ENCODE measurements at places on chromosomes 5 and 9. TPM values are rescaled to one million over a fixed set of nuclear protein-coding genes. Genes with fewer than 3 reads are reported as not detected.

TMEM215 gene
- total RNA-seq, result 0.82 TPM

ECM2 gene
- 3.3 TPM for total RNA-seq

- no peak for DNase-seq
Observed at GRCh38 chr9:120151806-120152205, 428.2 kb downstream of the CDK5RAP2 start.

DNA sequence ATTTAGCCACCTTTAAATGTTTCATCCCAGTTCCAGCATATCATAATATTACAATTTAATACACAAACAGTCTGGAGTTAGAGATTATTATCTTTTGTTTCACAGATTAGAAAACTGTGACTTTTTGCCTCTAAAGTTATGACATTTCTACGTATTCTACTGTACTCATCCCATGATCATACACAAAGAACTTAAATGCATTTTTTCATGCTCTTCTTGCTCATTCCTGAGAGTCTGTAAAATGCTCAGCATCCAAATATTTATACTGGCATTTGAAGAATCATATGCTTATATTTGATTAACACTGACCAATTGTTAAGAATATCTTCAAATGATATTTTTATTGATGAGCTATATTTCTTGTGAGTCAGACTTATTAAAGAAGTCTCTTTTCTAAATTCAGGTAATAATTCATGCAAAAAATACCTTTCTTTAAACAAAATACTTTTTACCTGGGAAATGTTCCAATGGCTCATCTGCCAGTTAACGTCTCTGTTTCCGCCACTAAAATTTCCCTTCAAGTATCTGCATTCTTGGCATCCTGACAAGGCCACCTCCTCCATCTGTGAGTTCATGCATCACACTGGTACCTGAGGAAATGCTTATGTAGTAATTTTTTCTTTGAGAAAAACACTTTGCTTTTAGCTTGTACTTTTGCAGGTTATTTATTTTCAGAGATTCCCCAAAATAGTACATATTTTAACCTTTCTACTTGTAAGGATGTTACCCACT is 139.6 kb upstream of the RASA1 start:
- no peak for DNase-seq

DNA sequence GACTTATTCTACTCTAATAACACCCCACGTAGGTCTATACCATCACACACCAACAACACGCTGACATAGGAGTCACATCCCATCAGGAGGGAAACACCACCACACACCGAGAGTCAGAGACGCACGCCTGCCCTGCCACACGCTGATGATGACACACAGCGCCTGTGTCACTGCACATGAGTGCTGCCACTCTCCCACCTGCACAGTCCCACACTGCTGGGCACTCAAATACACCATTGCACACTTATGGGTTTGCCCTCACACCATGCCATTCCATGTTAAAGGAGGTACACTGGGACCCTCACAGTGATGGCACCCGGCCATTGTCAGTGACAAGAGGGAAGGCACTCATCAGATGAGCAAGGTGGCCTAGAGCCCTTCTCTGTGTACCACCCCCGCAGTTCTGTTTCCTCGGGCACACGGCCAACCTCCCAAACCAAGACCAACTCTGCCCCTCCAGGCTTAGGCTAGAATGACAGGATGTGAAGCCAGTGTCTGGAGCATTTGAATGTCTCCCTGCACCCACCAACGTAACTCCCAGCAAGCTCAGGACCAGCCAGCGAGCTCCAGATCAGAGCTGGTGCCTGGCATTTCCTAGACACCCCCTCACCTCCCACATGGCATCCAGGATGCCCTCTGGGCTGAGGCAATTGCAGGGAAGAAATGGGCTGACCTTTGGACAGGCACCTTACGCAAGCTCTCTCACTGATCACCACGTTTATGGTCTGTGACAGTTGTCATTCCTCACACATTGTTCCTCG is 3.6 kb upstream of the CPLX2 start:
- no peak for DNase-seq

DNA sequence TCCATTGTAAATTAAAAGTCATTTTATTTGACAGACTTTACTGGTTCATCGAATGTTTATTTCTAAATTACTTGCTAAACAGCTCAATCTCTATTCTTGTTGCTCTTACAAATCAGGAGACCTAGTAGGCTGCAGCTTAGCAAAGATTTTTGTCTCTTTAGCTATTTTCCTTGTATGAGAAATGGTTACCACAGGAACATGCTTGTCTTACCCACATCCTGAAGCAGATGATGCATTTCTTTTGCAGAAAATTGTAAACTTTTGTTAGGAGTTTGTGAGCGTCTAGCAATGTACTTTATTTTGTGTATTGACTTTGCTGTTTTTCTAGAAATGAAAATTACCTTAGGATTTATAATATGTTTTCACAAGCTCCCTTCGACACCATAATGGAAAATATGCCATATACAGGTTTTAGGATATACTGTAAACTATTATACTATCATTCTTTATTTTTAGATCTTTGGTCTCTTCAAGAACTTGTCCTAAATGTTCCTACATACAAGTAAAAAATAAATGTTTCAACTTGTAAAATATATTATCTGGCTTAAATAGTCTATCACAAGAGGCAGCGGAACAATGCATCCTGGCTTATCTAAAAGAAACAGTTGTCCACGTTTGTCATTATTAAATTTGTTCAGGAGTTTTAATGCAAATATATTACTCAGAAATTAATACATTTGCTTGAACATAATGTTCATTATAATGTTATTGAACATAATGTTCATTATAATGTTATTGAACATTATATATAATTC is 54.1 kb downstream of the SPEF2 start:
- DNase-seq, result no peak

- no peak for DNase-seq
Observed at GRCh38 chr5:141734501-141735229, 52.6 kb upstream of the ARAP3 start.

DNA sequence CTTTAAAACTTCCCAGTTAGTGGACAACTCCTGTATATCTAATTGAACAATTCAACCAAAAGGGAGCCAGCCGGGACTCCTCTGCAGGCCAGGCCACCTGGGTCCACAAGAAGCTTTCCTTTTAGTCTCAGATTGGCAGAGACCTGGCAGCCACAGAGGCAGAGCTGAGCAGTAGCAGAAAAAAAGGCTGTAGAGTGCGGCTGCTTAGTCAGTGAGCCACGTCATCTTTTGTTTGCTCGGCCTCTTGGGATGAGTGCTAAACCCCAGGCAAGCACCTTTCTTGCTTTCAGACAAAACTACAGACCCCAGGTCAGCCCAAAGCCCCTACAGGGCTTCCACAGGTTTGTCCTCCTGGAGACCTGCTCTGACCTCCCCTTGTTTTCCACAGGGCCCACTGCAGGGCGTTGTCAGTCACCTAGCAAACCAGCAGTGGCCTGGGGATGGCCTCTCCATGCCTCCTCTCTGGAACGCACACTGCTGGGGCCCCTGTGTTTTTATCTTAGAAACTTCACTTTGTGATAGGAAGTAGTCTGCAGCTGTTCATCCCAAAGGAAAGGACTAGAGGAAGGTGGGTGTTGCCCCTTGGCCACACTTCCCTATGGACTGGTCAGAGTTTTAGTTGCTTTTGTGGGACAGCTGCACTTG is 49.9 kb downstream of the SHB start:
- peak; percentile 44 for DNase-seq

MAP1B gene
- 490 TPM for total RNA-seq

TEK gene
- total RNA-seq, result 6.9 TPM

NRARP gene
- 3.7 TPM for total RNA-seq

GRCh38 chr9:1332156-1332555 is 282.0 kb downstream of the DMRT2 start:
- DNase-seq, result no peak

DNA sequence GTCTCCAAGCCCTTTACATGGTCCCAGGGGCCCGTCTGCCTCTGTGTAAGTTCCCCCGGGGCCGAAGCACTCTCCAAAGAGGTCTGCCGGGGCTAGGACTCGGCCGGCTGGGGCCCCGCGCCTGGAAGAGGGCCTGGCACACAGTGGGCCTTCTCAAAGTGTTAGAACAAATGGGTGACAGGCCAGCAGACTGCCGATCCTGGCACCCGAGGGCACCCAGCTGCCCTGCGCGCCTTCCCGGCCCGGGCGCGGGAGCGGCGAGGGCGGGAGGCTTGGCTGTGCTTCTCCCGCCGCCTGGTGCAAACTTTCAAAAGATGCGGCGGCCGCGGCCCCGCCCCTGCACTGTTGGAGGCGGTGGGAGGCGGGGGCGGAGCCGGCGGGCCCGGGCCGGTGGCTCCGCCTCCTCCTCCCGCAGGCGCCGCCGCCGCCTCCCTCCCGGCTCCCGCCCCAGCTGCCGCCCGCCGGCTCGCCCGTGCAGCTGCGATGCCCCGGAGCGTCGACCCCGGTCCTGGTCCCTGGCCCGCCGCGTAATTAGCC is at the start of gene NEURL1B:
Gene NEURL1B, plus strand, starts transcription at position 442 of the 537 bp plus-strand sequence. CDS start 144 bp downstream, outside the sequence.
- DNase-seq, result peak; percentile 93

INSYN2B gene
- total RNA-seq, result 0.82 TPM

All from frontal cortex (tissue), 4 donors.